Natural killer cell treated with Interleukin-12 subunit alpha and Interleukin-12 subunit beta and Interleukin-15 and Interleukin-18, amount 100 ng/mL, for 72 hours (primary cell): ENCODE measurements at places on chromosomes 6 and 20.

DNA sequence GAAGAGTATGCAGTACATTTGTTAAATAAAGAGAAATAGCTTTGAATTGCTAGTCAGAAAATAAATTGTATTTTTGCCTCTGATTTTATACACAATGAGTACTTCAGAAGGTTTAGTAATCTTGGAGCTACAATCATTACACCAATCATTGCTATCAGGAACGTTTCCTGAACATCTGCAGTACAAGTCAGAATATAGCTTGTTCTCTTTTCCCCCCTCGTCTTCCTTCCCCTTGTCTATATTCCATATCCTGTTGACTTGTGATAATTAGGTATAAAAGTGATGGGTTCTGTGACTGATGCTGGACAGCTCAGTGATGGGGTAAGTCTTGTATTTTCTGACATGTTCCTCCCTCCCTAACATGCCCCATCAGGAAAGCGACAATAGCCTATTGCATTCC lies 94.0 kb downstream of the AHI1 start:
- DNase-seq, result no peak

- no peak for DNase-seq
Measured at GRCh38 chr6:12923644-12924235, 207.2 kb downstream of the PHACTR1 start.

- DNase-seq, result no peak
Measured at GRCh38 chr6:26103141-26103769, 16.0 kb downstream of the HFE start.

DNA sequence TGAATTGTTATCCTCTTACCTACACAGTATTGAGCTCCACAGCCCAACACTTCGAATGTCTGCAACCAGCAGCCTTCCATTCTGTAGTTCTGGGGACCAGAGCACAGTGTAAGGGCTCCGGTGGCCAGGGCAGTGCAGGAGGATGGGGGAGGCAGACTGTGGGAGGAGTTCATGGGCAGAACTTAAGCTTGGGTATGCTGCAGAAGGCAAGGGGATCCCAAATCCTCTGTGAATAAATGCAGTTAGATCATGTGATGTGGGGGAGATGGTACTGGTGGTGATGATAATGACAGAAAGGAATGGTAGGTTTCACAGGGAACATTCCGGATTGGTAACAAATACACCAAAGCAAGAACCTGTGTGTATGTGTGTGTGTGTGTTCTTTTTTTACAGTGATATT lies 26.5 kb upstream of the CNKSR3 start:
- DNase-seq, result no peak

DNA sequence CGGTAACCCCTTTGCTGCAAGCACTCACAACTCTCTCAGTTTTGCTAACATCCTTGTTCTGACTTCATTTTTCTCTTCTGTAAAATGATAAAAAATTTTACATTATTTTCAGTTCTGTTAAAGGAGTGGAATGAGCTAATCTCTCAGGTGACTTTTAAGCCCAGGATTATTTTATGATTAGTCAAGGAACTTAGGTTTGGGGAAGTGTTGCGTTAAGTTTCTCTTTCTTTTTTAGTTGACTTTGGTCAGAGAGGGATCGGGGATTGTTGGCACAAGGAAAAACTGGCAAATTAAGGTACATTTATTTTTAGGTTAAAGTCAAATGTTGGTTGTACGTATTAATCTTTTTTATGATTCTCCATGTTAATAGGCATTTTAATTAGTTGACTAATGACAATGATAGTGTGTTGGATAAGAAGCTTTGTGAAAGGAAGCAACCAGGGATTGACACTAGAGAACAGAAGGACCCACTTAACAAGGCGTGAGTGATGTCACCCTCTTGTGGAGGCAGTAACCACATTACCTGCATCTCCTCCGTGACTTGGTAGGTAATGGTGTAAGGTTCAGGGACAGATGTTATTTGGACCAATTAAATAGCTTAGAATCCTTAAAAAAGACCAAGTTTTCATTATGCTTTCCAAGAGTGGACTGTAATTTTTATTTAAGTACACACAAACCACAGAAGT lies 31.6 kb downstream of the CD83 start:
- DNase-seq, result no peak
